ENCODE measurements at places on chromosomes 3 and 15.

DNA sequence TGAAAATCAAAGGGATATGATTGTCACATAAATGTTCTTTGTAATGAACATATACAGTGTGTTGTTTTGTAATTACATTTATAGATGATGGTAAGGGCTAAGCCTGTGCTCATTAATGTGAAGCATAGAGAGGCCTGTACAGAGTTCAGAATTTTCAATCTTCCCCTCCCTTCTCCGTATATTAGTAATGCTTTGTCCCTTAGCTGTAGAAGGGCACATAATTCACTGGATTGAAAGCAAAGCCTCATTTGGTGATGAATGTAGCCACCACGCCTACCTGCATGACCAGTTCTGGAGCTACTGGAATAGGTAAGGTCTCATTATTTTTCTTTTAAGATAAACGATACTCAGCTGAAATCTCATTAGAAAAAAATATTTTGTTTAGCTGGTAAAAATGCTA, 130.2 kb downstream of the CDIN1 start:
- DNase-seq = no peak

DNA sequence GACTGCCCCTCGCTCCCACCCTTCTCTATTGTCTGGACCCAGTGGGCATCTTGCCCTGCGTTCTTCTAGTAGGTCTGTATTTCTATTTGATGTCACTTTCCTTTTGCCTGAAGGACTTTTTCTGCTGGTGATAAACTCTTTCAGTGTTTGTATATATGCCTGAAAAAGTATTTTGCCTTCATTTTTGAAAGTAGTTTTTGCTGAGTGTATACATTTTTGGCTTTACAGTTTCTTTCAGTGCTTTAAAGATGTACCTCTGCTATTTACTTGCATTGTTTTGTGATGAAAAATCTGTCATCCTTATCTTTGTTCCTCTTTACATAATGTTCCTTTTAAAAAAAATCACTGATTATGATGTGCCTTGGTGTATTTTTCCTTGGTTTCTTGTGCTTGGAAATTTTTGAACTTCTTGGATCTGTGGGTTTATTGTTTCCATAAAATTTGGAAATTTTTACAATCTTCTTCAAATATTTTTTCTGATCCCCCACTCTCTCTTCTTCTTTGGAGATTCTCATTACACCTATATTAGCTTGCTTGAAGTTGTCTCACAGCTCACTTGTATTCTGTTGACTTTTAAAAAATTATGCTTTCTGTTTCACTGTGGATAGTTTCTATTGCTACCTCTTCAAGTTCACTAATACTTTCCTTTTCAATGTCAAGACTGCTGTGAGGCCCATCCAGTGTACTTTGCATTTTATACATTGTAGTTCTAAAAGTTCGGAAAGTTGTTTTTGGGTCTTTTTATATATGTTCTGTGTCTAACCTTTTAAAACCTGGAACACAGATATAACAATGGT, 67.8 kb downstream of the RGMA start:
- no peak for DNase-seq

DNA sequence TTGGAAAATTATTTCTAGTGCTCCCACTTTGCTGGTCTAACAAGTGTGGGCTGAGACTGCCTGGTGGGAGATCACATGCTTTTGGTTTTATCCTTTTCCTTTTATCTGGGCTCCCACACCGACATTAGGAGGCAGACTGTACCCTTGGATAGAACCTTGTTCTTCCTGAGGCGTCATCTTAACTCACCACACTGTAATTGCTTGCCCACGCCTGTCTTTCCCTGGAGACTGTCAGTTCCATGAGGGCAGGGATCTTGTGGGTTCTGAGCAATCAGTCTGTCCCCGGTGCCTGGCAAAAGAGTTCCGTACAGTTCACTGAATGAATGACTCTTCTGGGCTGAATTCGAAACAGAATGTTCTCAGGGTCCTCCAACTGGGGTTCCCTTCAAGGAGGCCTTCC, 124.6 kb upstream of the ABHD17C start:
- no peak for DNase-seq

DNA sequence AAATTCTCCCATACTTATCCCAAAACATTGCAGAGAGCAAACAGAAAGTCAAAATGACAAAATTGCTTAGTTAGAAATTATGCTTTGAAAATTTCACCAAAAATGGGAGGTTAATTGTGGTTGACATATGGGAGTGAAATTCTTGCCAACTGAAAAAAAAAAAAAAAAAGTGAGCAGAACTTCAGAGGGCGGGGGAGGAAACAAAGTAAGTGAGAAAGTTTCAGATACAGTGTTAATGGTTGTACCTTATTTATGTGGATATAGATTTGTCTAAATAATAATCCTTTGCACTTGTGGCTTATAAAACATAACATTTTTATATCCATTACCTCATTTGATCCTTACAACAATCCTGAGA, 91.5 kb upstream of the RAP2B start:
- DNase-seq = no peak

DNA sequence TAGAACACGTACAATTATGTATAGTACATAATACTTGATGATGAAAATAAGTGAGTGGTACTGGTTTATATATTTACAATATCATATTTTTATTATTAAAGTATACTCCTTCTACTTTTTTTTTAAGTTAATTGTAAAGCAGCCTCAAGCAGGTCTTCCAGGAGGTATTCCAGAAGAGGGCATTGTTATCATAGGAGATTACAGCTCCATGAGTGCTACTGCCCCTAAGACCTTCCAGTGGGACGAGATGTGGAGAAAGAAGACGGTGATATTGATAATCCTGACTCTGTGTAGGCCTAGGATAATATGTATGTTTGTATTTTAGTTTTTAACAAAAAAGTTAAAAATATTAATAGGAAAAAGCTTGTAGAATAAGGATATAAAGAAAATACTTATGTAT, 40.3 kb upstream of the SCN5A start:
- no peak for DNase-seq

GRCh38 chr15:94269954-94270353, 38.6 kb downstream of the MCTP2 start:
- DNase-seq = no peak

DNA sequence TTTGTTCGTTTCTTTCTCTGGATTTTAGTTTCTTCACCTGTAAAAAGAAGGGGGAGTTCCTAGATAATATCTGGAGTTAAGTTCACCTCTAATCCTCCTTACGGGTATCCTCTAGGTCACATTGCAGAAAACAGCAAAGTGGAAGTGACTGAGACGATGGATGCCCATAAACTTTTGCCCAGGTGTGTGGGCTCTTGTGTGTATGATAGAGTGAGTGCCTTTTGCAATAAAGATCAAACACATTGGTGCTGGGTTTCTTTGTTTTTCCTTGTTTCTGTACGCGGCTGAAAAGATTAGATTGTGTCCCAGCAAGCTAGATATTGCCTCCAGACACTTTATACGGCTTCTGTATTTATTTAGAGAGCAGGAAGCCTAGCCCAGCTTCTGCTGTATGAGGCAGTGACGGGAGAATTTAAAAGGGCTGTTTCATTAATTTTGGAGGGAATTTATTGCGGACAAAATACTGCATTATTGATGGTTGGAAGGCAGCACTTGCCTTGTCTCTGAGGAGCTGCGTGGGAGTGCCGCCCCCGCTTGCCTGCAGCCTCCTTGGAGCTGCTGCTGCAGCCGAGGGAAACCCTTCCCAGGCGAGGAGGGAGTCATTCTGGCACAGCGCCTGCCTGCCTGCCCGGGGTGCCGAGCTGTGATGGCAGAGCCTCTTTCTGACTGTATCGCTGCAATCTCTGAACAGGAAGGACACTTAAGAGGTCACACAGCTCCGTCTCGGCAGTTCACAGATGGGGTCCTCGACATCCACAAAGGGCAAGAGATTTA, 38.5 kb downstream of the PYDC2 start:
- DNase-seq = peak; percentile 81

GRCh38 chr3:16402451-16402850, 111.0 kb downstream of the RFTN1 start:
- no peak for DNase-seq

DNA sequence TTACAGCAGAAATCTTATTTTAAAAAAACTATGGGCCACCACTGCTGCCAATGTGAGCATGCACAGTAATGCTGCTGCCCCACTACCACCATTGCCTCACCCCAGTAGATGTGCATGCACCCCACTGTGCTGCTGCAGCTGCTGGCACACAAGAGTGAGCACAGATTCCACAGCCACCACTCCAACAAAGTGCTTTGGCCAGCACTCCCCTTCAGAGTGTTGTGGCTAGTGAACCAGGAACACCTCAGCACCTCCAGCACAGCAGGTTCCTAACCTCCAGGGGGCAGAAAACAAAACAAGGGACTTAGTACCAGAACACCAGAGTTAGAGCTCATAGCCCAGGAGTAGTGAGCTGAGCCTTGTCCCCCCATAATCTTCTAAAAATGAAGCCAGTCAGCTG, 629.6 kb downstream of the PYDC2 start:
- no peak for DNase-seq

DNA sequence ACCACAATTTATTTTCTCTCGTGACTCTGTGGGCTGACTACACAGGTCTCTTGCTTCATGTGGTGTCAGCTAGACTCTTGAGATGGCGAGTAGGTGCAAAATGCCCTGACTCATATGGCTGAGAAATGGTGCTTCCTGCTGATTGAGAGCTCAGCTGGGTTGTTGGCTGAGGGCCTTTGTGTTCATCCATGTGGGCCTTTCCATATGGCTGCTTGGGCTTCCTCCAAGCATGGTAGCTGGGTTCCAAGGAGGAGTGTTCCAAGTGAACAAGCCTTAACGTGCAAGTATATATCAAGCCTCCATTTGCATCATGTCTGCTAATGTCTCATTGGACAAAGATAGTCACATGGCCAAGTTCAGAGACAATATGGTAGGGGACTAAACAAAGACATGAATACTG, 164.0 kb downstream of the PDCD6IP start:
- no peak for DNase-seq

- no peak for DNase-seq
Measured at GRCh38 chr3:8237893-8238292, 263.7 kb upstream of the LMCD1 start.

GRCh38 chr15:51876169-51876568, 46.7 kb downstream of the TMOD3 start:
- no peak for DNase-seq

- DNase-seq = no peak
Measured at GRCh38 chr3:171013822-171014748, 12.4 kb downstream of the SLC2A2 start.

DNA sequence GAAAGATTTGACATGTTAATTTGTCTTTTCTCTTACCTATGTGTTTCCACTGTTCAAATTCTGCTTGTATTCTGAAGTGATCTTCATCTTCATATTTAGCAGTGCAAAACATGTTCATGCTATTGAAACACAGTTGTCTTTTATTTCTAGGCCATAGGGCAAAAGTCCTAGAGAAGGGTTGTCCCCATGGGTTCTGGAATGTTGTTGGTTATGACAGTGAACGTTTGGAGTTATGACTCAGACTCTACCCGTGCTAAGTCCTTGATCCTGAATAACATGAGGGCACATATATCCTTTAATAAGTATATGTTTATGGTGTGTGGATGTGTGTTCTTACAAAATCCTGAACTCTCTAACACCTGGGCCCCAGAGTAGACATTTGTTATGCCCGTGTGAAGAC, 23.0 kb upstream of the ARPP21 start:
- no peak for DNase-seq

DNA sequence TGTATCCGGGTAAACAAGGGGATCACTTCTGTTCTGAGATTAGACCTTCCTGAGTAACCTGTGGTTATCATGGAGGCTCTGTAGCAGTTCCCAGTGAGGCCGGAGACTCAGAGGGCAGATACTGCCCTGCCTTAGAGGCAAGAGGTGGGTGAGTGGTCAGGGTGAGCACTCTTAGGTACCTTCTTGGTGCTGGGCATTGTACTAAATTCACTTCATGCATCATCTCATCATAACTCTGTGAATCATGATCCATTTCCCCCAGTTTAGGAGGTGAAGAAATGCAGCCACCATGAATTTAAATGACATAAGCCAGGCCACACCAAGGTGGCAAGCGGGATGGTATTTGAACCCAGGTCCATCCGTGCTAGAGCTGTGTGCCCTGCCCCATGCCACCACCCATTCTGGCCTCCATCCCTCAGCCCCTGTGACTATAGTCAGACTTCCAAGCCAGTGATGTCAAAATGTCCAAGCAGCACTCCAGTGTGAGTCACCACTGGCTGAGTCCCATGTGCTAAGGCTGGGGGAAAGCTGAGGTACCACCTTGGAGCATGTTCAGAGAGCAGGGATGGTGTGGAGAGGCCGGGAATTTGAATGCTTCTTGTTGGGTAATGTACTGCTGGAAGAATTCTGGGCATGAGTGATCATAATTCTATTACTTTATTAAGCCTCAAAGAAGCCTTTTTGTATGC, 88.8 kb downstream of the EPHB1 start:
- DNase-seq = no peak

DNA sequence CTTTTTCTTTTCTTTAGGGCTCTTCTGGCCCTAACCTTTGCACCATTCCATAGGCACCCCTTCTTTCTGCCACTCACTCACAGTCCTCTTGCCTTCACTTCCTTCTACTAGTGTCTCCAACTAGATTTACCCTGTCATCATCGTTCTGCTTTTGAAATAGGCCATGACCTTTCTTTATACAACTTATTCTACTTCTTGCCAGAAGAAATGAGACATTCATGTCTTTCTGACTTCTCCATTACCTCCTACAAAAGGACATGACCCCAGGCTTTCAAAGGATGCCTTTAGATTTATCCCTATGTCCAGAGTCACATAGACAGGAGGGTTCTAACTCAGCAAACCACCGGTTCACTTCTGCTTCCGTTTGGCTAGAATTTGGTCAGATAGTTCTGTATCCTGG, 336.4 kb upstream of the LRRFIP2 start:
- DNase-seq = no peak

DNA sequence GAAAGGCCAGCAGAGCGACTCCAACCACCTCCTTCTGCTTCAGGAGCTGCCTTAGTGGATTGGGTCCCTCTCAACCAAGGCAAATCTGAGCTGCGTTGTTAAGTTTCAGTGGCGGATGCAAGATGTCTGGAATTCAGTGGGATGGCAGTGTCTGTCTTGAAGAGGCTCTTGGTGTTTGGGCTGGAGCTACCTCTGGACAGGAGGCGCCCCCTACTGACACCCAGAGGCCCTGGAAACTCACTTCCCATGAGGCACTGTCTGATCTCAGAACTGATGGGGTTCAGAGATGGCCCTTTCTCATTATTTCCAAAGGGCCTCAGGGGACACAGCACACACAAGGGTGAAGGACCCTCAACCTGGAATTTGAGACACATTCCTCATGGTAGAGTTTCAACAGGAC, 6.0 kb upstream of the SLC28A1 start:
- DNase-seq = peak; percentile 31

GRCh38 chr3:157263027-157263426, 103.1 kb upstream of the CCNL1 start:
- no peak for DNase-seq

DNA sequence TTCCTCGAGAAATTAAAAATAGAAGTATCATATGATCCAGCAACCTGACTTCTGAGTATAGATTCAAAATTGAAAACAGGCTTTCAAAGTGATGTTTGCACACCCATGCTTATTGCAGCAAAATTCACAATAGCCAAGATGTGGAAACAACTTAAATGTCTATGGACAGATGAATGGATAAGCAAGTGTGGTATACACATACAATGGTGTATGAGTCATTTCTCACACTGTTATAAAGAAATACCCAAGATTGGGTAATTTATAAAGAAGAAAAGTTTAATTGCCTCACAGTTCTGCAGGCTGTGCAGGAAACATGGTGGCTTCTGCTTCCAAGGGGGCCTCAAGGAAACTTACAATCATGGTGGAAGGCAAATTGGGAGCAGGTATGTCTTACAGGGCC, 100.8 kb downstream of the KLF13 start:
- no peak for DNase-seq

All from COR-L47 (cell line).